ENCODE measurements at places on chromosomes 16 and 17.

DNA sequence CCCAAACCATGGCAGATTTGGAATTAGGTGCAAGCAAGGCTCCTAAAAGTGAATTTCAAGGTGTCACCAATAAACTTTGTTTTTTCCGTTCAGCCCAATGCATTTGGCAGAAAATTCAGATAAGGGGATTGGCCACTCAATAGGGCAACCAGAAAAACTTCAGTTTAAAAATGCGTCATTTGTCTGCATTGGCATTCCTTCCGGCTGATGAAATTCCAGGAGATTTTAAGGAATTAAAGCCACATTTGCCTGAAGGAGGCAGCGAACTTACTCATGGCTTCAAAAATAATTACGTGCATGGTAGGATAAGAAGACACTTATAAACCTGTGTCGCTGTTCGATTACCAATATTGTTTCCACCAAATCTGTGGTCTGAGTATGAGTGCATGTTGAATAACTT lies 151.9 kb downstream of the SALL1 start:
- DNase-seq: no peak

DNA sequence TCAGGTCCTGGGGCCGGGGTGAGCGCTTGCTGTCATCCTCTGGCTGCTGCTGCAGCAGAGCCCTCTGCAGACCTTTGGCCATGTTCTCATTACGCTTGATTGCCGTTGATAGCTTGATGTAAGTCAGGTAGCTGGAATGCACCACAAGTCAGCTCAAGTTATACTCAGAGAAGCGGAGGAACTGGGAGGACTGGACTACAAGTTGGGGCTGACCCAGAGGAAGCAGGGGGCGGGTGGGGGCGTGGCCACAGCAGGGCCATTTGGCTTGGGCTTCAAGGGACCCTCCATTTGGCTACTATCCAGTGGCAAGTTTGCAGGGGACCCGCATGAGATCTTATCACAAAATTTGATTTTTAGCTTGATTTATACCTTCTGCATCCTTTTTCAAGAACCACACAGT lies 19.0 kb upstream of the EVPL start:
- DNase-seq: no peak

- DNase-seq: no peak
Measured at GRCh38 chr16:23371368-23371767, 69.3 kb downstream of the SCNN1B start.

- no peak for DNase-seq
Measured at GRCh38 chr17:65323049-65323448, 185.9 kb downstream of the RGS9 start.

- DNase-seq: no peak
Measured at GRCh38 chr17:75853433-75853832, 1.7 kb downstream of the WBP2 start.

GRCh38 chr16:73131156-73131862 lies 83.4 kb upstream of the ZFHX3 start:
- no peak for DNase-seq

GRCh38 chr16:9061358-9061813 lies 30.1 kb upstream of the HAPSTR1 start:
- no peak for DNase-seq

DNA sequence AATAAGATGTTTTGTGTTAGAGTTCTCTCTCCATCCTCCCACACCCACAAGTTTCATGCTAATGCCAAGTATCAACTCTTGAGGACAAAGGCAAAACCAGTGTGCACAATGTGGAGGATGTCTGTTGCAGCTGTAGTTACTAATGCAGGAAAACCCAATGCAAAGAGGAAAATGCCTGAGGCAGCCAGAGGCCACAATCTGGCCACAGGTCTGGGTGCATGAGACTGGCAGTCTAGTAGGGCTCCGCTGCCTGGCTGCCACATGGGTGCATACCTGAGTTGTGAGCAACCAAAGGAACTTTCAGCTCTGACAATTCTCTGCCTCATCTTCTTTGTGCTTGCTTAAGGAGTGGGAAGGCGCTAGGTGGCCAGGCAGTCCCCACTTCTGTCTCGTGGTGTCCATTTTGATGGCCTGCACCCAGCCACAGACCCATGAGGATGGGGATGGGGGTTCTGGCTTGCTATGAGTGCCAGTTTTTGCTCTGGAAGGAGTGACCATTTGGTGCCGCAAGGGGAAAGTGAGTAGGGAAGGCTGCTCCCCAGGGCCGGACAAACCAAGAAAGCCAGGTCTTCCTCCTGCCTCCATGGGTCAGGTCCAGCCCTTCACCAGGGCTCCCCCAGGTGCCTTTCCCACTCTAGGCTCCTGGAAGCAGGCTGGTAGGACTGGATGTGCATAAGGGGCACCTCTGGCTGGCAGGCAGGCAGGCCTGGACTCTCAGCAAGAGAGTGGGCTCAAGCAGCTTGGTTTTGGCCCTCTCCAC lies 4.2 kb upstream of the GFOD2 start:
- DNase-seq: no peak

- DNase-seq: no peak
Measured at GRCh38 chr16:25157271-25157875, 45.8 kb downstream of the LCMT1 start.

- DNase-seq: no peak
Measured at GRCh38 chr17:4474093-4474492, 24.6 kb upstream of the SPNS2 start.

- DNase-seq: no peak
Measured at GRCh38 chr16:81946206-81946605, 65.1 kb downstream of the SDR42E1 start.

DNA sequence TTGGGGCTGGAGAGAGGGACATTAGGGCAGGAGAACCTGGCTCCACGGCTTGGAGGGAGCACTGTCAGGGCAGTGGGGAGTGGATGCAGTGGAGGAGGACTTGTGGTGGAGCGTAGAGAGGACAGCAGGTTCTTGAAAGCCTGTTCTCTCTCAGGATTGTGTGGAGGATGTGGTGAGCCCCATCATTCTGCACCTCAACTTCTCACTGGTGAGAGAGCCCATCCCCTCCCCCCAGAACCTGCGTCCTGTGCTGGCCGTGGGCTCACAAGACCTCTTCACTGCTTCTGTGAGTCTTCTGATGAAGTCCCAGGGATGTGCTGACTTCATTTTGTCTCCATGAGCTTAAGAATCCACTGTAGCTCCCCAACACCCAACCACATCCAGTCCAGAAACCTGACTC lies 13.5 kb downstream of the COX6A2 start:
- no peak for DNase-seq

- no peak for DNase-seq
Measured at GRCh38 chr16:67241008-67241900, 6.0 kb downstream of the FHOD1 start.

- DNase-seq: no peak
Measured at GRCh38 chr16:67967958-67968399, 458 bp downstream of the SLC12A4 start.

GRCh38 chr16:12625068-12625467 lies 178.6 kb downstream of the CPPED1 start:
- DNase-seq: no peak

- no peak for DNase-seq
Measured at GRCh38 chr16:89615596-89616090, 2.2 kb downstream of the DPEP1 start.

DNA sequence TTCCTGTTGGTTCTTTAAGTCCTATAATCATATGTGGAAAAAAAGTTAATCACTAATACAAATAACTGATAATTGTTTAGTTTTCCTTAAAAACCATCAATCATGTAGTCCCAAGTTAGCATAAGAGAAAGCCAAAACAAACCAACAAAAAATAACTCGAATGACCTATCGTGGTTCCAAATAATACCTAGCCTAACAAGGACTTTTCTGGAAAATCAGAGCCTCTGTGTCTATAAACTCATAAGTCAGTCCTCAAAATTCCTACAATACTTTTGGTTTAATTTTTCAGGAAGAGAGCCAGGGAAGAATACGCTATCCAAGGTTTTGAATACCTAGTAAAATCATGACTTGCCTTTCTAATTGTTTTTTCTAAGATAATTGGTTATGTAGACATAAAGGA lies 975.3 kb upstream of the SOX9 start:
- DNase-seq: no peak

DNA sequence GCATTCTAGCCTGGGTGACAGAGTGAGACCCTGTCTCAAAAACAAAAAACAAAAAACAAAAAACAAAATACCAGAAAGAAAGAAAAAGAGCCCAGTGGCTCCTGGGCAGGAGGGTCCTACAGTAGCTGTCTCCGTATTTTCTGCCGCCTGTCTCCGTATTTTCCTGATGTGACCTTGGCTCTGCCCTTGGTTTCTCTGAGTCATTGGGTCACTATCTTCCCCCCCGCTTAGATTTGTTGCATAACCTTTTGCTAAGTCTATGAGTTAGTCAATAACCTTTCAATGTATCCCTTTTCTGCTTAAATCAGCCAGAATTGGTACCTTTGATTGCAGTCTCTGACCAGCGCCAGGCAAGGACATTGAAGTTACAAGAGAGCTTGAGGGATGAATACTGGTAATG lies 36.9 kb downstream of the MIS12 start:
- no peak for DNase-seq

DNA sequence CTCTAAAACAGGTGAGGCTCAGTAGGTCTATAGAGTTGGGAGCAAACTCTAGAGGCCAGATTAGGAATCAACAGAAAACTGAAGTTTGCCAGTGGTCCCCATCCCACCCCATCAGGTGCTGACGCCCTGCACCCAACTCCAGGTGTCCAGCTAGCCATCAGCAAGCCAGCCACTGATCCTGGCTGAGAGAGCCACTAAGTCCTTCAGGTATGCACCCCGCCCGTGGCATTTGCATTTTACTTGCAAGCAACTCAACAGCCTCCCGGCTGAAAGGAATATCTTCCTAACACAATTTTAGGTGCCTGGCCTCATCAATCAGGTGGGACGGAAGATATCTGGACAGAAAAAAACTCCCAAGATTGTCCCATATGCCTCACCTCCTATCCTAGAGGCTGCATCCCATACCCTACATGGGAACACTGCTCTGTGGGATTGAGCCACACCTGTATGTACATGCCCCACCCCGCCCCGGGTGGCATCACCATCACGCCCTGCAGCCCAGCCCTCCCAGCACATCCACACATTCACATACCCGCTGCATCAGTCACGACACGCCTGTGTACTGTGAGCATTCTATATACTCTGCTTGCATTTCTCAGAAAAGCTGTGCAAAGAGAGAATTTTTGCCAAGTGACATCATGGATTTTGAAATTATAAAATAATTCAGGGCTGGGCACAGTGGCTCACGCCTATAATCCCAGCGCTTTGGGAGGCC lies 8.3 kb downstream of the OTOP3 start:
- DNase-seq: no peak

GRCh38 chr17:8909586-8910270 lies 42.3 kb upstream of the PIK3R6 start:
- DNase-seq: no peak

DNA sequence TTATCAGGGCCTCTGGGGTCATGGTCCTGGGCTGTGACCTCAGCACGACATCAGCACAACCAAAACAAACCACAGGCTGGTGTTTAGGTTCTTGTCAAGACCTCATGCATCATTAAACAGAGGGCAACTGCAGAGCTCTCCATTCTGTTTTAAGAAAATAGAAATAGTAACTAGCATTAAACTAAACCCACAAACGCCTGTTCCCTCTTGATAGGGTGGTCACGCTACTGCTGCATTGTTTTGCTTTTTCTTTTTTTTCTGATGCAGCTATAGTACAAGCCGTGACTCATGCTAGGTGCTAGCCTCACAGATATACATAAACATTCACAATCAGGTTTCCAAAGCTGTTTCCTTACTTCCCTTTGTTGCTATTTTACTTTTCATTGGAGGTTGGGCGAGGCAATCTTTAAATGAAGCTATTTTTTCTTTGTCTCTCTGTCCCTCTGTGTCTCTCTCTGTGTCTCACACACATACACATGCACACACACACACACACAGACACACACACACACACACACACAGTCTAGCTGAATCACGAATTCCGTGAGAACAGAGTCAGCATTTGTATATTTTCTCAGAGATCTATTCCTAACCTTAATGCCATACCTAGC lies 310.3 kb downstream of the CDH13 start:
- peak; percentile 13 for DNase-seq

DNA sequence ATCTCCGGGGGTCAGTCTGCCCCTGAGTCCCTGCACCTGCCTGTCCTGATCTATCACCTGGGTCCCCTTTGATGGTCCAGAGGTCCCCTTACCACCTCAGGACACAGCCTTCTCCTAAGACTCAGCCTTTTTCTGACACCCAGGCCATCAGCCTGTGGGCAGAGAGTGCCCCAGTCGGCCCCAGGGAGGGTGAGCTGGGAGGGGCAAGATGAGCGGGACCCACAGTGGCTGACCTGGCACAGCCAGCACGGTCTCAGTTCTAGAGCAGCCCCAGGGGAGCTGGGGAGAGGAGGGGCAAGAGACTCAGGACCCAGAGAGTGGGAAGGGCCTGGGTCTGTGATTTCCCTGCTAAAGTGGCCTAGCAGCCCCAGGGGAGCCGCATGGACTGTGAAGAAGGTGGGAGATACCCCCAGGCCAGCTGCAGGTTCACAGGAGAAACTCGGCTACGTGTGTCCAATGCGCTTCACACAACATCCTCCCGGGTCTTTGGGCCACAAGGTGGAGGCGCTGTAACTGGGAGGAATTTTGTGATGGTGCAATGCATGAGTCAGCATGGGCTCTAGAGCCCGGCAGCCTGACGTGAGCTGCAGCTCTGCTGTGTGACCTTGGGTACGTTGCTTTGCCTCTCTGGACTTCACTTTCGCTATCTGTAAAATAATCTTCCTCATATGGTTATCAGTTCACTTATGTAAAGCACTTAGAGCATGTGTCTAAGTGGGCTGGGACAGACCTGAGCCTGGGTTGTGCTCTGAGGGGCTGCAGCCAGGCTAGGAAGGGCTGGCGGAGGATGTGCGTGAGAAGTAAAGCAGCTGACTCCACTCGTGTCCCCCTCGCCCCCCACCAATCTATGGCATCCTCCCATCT lies 67.2 kb upstream of the LHX1 start:
- no peak for DNase-seq

DNA sequence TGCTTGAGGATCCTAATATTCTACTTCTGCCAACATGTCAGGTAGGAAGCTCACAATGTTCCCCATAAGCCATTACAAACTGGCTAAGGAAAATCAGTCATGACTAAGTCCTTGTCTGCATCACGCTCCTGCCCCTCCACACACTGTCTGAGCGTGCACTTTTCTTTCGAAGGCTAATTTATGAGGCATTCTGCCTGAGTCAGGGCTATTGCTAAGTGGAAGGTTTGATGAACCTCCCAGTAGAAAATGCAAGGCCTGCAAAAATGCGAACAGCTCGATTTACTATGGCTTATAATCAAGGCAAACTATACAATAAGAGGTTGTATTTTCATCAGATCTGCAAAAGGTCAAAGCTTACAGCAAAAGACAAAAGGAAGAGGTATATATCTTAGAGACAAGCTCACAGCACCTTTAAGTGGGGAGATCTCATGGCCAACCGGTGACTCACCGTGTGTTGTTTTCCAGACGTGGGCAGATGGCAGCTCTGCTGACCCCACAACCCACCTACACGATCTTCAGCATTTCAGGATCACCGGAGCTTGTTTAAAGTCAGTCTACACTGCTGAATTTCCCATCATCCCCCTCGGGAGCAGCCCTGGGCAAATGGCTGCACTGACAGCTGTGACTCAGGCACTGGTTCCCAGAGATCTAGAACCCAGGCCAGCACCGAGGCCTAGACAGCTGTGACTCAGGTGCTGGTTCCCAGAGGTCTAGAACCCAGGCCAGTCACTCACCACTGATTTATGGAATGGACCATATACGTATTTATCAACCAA lies 26.1 kb downstream of the MEAK7 start:
- no peak for DNase-seq

Data from brain pericyte (primary cell).